ENCODE measurements at places on chromosomes 4 and X.

DNA sequence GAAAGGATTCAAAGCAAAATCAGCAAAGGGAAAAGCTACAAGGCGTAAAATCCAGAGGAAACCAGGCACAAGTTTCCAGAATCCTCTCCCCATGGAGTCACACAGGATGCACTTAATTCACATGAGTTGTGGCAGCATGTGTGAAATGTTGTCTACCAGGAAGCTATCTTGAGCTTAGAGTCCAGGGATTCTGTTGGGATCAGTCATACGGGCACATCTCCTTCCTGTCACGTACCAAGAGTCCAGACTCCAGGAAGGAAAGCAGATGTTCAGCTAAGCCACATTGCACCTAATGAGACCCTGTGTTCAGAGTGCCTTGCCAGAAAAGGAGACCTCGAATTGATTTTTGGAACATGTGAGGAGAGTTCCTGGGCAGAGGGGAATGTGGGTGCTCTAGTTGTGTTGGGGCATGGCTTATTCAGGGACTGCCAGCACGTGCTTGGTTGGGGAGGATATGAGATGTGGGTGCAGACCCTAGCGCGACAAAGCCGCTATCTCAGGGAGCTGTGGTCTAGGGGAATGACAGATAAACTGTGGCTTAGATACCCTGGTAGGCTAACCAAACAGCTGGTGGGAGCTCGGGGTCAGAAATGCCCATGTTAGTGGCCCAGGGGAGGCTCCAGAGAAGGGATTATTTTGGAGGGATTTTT, 70.0 kb downstream of the EVC start:
- no peak for DNase-seq

- no peak for DNase-seq
Observed at GRCh38 chrX:134810211-134810610, 151.9 kb upstream of the PLAC1 start.

DNA sequence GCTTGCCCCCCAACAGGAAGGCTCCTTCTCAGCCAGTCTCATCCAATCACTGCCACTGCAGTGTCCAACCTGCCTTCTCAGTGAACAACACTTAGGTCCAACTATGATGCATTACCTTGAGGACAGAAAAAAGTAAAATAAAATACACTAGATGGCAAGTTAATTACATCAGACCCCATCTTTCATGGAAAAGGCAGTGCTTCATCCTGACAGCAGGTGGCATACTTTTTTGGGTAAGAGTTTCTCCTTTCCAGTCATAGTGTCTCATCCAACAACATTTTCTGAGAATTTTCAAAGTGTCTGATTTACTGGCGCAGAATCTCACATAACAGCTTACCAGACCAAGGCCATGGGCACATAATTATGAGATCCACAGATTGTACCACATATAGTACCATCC, 1742.8 kb downstream of the PCDH7 start:
- peak; percentile 3 for DNase-seq

GRCh38 chr4:108140328-108140727, 28.4 kb downstream of the LEF1 start:
- DNase-seq, result no peak

- DNase-seq, result no peak
Observed at GRCh38 chr4:120198411-120198810, 131.8 kb upstream of the MAD2L1 start.

GRCh38 chrX:7147978-7148854, at the start of gene PUDP:
TSS of gene PUDP (minus strand) at chrX:7148153. CDS start at chrX:7148113, 40 bp downstream.
- DNase-seq, result peak; percentile 69

- DNase-seq, result no peak
Observed at GRCh38 chrX:55111578-55112254, 22.9 kb downstream of the PAGE2 start.

DNA sequence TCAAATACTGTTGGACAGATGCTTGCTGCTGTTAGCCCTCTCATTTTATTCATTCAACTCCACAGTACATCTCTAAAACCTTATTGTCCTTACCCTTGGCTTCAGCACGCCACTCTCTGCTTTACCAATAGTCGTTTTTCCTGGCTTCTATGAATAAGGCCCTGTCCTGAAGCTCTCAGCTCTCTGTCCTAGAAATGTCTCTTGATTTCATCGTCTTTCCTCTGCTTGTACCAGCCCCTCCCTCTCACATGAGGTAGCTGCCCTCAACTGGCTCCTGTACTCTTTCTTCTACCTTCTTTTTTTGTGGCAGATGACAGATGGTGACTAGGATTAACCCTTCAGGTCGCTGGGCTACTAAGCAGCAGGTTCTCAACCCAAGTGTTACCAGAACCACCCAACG, 11.4 kb downstream of the ADGRA3 start:
- no peak for DNase-seq

DNA sequence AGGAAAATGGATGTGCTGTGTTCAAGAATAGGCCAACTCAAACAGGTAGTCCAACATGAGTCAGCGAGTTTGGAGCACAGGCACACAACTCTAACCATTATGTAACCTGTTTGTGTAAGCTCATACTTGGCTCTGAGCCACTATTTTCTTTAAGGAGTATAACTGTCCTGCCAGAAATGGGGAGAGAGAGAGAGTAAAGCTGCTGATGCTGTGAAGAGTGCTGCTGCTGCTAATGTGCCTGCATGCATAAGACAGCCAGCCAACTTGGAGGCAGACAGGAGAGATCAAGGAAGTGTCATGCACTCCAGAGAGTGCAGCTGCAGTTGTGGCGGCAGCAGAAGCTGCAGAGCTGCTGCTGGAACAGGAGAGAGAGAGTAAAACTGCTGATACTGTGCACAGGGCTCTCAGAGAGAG, 11.7 kb upstream of the STATH start:
- no peak for DNase-seq

- DNase-seq, result no peak
Observed at GRCh38 chrX:13190051-13190450, 129.8 kb downstream of the ATXN3L start.

- peak; percentile 46 for DNase-seq
Observed at GRCh38 chr4:66574145-66574978, 904.1 kb upstream of the EPHA5 start.

DNA sequence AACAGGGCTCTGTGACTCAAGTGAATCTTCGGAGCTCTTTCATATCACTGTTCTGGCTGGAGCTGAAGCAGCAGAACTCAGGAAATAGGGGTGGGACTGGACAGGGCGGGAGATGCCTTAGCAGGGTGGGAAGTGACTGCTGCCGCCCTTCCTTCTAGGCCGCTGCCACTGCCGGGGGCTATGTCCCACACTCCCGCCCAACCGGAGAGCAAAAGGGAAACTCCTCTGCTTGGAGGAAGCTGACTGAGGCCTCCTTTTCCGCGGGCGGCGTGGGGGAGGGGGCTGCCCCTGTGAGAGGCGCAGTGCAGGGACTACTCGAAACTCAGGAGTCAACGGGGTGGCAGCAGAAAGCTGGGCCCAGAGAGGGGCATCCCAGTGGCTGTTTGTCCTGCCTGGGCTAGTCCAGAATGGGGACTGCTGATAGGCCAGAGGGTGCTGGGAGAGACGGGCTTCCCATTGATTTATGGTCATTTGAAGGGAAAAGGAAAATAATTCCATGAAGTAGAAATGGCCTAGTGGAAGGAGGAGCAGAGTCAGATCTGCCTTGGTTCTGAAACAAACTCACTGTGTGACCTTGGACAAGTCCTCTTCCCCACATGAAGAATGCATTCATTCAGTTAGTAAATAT, 36.9 kb downstream of the STARD8 start:
- DNase-seq, result no peak

DNA sequence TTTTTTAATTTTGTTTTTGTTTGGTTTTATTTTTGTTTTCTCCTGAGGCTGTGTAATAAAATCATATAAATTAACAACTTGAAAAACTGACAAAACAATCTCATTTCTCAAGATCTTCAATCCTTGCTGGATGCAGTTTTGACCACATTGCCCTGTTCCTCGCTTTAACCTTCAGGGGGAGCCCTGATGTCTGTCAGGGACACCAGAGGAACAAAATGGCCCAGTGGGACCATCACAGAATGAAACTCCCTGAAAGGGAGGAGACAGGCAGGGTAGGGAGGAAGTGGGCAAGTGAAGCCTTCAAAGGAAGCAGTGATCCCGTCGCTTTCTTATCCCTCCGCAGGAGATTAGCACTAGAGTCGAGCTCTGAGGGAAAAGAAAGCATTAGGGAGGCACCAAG, 274.9 kb upstream of the LDB2 start:
- no peak for DNase-seq

- no peak for DNase-seq
Observed at GRCh38 chr4:81509191-81509590, 37.5 kb upstream of the RASGEF1B start.

DNA sequence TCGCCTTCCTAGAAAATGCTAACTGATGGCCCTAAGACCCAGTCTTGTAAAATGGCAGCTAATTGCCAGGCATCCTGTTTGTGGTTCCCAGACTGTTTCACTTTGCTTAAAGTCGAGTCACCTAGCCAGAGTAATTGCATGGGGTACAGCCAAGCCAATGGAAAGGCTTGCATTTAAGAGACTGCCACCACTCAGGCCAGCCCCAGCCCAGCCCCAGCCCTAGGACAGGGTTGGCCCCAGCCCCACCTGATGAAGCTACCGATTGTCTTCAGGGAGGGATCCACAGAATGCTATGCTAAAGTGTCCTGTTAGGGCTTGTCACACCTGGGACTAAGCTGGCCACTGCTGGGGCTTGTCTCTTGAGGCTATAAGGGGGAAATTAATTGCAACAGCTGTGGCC, 194.6 kb upstream of the KLF3 start:
- no peak for DNase-seq

DNA sequence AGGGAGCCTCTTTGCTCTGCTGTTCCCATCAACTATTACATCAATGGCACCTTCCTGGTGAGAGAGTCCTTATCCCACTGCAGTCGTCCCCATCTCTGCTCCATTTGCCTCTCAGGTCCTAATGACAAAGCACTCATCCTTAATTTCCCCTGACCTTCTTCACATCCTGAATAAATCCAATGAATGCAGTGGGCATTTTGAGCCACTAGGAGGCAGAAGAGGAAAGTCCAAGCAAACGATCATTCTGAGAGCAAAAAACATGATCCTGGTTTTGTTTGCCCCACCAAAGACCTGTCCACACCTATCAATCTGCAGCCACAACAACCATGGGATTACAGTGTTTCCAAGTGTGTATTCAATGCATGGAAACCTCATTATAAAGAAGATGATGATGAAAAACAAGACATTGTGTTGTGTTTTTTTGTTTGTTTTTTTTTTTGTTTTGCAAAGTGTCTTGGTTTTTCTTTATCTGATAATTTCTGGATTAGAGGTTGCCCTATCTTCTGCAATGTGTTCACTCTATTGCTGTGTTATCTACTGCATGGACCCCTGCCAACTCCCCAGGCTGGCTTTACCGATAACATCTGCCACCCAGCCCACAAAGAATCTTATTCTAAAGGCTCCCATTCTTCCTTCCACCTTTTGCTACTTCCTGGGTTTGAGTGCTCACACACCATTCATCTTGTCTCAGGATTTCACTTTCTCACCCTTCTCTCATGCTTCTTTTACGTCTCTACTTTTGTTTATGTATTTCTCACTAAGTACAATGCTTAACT, 207.2 kb downstream of the NLGN4X start:
- no peak for DNase-seq

- no peak for DNase-seq
Observed at GRCh38 chr4:79034544-79034943, 95.3 kb upstream of the PAQR3 start.

GRCh38 chrX:110383414-110383813, 24.8 kb downstream of the RTL9 start:
- peak; percentile 45 for DNase-seq

DNA sequence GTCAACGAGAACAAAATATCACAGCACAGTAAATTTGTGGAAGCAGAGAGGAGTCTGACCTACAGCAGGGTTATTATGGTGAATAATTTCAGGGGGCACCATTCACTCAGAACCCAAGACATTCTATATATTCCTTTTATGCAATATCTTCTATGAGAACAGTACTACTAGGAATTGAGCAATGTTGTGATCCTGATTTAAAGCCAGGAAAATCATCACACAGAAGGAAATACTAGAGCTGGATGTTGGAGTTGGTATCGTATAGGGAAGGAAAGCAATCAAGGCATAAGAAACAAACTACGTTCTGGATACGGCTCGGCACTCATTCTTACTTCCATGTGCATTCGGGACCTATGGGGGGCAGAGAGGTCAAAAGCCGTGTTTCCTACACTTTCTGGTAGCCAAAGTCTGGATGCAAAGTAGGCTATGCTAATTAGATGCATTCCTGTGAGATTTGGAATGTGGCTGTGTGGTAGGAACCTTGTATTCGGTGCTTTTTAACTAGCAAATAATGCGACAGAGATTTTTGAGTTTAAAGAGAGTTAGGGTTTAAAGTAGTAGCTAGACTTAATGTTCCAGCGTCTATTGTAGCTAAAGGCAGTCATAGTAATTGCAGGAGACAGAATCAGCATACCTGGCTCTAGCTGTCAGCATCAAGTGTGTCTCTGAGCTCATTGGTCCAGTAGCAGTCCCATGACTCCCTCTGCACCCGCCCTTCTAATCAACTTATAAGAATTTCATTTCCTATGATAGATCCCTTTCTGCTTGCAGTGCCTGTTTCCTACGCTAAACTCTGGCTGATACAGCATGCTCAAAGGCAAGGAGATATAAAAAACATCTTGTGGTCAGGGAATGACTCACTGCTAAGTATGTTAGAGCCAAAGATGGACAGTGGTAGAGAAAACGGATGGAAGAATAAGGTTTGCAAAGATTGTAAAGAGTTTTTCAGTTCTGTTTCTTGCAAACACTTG, 43.3 kb upstream of the PDGFC start:
- peak; percentile 75 for DNase-seq

- DNase-seq, result peak; percentile 38
Observed at GRCh38 chr4:108683479-108683878, 33.1 kb downstream of the OSTC start.

DNA sequence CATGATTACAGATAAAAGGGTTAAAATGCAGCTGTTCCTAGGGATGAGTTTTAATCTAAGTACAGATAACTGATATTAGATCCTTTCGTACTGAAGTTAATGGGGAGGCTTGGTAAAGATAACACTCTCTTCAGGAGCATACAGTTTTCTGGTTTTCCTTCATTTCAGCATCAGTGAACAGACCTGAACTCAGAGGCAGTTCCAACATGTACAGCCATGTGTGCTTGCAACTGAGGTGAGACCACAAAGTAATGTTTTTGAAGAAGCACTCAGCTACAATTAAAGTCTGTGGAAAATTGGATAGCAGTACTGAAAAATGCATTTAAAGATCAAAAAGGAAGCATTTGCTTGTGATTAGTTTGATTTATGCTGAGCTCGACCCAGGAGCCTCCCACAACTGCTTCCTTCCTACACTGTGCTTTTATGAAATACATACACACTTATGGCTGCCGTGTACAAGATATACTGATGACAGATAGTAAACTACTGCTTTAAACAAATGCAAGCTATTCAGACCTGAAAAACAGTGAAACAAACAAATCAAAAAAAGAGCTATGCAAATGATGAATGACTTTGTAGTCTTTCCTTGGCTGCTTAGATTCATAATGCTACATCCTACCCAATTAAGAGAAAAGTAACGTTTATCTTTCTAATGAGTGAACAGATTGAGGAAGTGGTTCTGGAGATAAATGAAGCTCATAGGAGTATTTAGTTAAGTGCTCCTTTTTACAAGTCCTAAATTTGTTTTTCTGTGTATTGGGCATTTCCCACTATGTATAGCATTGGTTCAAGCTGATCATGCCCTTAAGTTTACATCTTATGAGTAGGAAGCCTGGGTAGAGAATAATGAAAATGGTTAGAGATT, 68.4 kb downstream of the PDLIM5 start:
- DNase-seq, result no peak

All from fibroblast of gingiva (primary cell).